ENCODE measurements at places on chromosomes 11 and 22. TPM values are rescaled to one million over a fixed set of nuclear protein-coding genes. Genes with fewer than 3 reads are reported as not detected.

DNA sequence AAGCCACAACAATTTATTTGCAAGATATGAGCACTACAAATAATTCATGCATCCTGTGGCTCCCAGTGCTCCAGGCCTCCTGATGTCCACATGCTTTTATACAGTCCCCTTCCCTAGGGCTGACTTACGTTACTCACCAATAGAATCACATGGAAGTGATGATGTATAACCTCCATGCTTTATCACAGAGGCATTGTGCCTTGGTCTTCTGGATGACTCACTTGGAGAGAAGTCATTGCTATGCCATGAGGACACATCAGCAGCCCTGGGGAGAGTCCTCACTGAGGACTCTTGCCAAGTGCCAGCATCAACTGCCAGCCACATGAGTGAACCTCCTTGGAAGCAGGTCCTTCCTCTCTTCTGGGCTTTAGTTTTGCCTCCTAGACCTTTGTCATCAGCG is 22.0 kb upstream of the IGSF9B start:
- no peak overlapping the region for H3K27ac ChIP-seq
- no peaks in the 10 kb centered on the region for H3K4me1 ChIP-seq
- DNase-seq = no peak
- no peaks in the 10 kb centered on the region for H3K36me3 ChIP-seq
- no peak overlapping the region for H3K4me3 ChIP-seq
- H3K27me3 ChIP-seq = peaks cover 4% of the 10 kb centered on the region

GRCh38 chr22:20926243-20926642 is 9.0 kb downstream of the CRKL start:
- H3K4me3 ChIP-seq = no peak overlapping the region
- no peaks in the 10 kb centered on the region for H3K36me3 ChIP-seq
- no peak for DNase-seq
- peak overlapping the region; percentile 41 for H3K27ac ChIP-seq
- peaks cover 63% of the 10 kb centered on the region for H3K4me1 ChIP-seq
- no peaks in the 10 kb centered on the region for H3K27me3 ChIP-seq

DNA sequence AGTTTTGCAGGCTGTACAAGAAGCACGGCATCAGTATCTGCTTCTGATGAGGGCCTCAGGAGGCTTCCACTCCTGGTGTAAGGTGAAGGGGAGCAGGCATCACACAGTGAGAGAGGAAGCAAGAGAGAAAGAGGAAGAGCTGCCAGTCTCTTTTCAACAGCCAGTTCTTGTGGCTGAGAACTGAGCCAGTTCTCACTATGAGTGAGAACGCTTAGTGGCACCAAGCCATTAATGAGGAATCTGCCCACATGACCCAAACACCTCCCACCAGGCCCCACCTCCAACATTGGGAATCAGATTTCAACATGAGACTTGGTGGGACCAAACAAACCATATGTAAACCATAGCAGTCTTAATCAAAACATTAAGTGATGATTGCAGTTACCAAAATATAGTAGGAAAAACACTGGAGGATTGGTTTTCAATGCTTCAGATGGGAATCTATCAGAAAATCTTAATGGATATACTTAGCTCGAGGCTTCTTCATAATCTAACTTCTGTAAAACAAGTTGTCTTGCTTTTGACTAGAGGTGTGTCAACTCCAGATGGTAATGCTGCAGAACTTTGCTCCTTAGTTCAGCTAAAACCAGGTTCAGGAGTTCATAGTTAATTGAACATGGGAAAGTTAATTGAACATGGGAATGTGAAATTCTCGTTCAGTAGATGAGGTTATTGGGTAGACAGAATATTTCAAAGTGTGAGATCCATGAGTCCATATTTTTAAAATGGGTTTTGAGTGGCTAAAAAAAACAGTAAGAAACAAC is 12.2 kb downstream of the FAR1 start:
- H3K27ac ChIP-seq = peak overlapping the region; percentile 47
- no peaks in the 10 kb centered on the region for H3K36me3 ChIP-seq
- H3K4me1 ChIP-seq = peaks cover 72% of the 10 kb centered on the region
- no peaks in the 10 kb centered on the region for H3K27me3 ChIP-seq
- H3K4me3 ChIP-seq = peak overlapping the region; percentile 60
- no peak for DNase-seq

DNA sequence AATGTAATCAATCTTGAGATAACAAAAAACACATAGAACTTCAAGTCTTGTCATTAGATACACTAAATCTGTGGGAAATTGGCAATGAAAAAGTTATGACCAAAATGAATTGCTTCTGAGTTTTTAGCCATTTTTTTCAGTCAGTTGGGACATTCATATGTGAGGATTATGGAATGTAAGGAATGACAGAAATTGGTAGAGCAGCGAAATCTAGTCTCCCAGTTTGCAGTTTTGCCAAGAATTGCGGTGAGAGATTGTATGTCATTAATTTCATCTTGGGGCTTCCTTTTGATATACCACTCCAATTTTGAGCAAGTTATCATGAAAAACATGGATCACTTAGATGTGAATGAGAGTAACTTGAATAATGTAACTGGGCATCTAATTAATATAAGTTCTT is 49.9 kb downstream of the SIK2 start:
- no peaks in the 10 kb centered on the region for H3K4me1 ChIP-seq
- H3K27ac ChIP-seq = no peak overlapping the region
- H3K27me3 ChIP-seq = no peaks in the 10 kb centered on the region
- DNase-seq = no peak

GRCh38 chr11:18749681-18750319 is 23.8 kb upstream of the IGSF22 start:
- H3K4me3 ChIP-seq = no peak overlapping the region
- DNase-seq = no peak
- no peaks in the 10 kb centered on the region for H3K36me3 ChIP-seq
- no peaks in the 10 kb centered on the region for H3K4me1 ChIP-seq
- H3K27ac ChIP-seq = no peak overlapping the region

DNA sequence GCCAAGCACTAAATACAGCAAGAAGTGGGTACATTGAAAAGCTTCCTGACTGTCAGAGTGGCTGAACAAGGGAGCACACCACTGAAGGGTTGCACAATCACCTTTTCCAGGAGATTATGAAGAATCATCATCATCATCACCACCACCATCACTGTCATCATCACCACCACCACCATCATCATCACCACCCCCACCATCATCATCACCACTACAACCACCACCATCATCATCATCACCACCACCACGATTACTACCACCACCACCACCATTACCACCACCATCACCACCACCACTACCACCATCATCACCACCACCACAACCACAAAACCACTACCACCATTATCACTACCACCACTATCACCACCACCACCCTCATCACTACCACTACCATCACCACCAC is 147.9 kb upstream of the TBCEL start:
- H3K36me3 ChIP-seq = peaks cover 4% of the 10 kb centered on the region
- H3K4me3 ChIP-seq = peak overlapping the region; percentile 40
- peak overlapping the region; percentile 91 for H3K27ac ChIP-seq
- peaks cover 59% of the 10 kb centered on the region for H3K4me1 ChIP-seq

DNA sequence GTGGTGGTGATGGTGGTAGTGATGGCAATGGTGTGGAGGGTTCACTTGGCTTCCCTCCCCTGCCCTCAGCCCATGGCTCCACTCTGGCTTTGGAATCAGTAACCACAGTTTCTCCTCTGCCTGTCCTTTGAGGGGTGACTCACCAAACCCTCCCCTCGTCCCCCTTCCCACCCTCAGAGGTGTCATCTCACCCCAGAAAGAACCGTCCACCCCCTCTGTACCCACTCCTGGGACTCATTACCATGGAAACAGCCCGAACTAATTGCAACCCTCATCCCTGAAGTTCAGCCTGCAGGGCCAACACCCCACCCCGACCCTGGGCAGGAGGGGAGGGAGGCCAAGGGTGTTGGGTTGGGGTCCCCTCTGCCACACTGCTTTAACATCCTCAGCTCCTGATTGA is 26.6 kb downstream of the PHLDB1 start:
- no peaks in the 10 kb centered on the region for H3K36me3 ChIP-seq
- DNase-seq = no peak
- no peak overlapping the region for H3K27ac ChIP-seq
- H3K27me3 ChIP-seq = peaks cover 2% of the 10 kb centered on the region

DNA sequence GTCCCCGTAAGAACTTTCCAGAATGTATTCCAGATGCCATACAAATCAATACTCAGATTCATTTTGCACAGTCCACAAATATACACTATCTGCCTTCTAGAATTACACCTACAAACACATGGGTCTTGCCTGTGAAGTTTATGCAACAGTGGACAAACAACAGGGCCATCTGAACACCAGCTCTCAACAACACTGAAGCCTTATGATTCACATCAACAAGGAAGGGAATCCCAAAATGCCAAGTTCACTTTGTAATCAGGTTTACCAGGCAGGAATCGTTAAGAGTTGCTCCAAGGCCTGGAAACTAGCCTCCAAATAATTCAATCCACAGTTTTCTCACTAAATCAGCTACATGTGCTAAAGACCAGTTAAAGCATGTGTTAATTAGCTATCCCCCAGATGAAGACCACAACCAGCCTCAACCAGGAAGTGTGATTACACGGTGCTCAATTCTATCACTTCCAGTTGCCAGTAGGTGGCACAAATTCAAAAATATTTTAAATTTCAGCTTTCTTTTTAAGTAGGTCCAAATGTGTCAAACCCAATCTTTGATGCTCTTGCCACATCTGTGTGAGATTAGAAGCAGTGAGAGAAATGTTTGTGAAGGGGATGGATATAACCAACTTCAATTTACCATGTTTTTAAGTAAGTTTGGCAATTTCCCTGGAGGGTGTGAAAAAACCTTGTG is 139.1 kb upstream of the BDNF start:
- H3K4me1 ChIP-seq = no peaks in the 10 kb centered on the region
- no peak overlapping the region for H3K4me3 ChIP-seq
- DNase-seq = no peak
- no peaks in the 10 kb centered on the region for H3K36me3 ChIP-seq

The ME3 gene
- 1.3 TPM for polyA plus RNA-seq

The NLRP6 gene
- polyA plus RNA-seq = 1.6 TPM

The BACE1-AS gene
- not detected for polyA plus RNA-seq

The SMTNL1 gene
- polyA plus RNA-seq = not detected

The HBE1 gene
- polyA plus RNA-seq = not detected

The GRK3 gene
- 0.24 TPM for polyA plus RNA-seq
